Endothelial cell (in vitro differentiated cells): ENCODE measurements at places on chromosomes 3 and 15. TPM values are rescaled to one million over a fixed set of nuclear protein-coding genes. Genes with fewer than 3 reads are reported as not detected.
A peak's percentile ranks its signal among the peaks of the same experiment; 100 is the strongest.

DNA sequence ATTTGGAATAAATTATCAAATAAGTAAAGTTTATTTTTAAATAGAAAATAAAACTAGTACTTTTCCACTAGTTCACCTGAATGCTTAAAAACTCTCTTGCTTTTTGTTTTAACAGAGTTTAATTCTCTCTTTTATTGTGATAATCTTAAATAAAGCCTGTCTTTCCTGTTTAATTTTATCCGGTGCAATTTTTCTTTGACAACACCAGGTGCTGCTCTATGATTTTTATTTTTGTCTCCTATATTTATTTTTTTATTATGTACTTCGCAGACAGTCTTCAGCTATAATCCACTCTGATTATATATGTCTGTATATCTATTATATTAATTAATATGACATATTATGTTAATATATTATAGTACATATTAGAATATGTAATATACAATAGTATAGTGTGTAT lies 1293.0 kb upstream of the EPHA6 start:
- no peak for DNase-seq
- no peak overlapping the region for H3K4me3 ChIP-seq
- H3K27me3 ChIP-seq, result no peaks in the 10 kb centered on the region
- no peaks in the 10 kb centered on the region for H3K36me3 ChIP-seq
- H3K27ac ChIP-seq, result no peak overlapping the region

GRCh38 chr3:151306168-151306810 lies 10.3 kb downstream of the GPR87 start:
- peaks cover 4% of the 10 kb centered on the region for H3K36me3 ChIP-seq
- DNase-seq, result no peak
- peaks cover 10% of the 10 kb centered on the region for H3K4me1 ChIP-seq
- peaks cover 4% of the 10 kb centered on the region for H3K27me3 ChIP-seq

- no peak overlapping the region for H3K4me3 ChIP-seq
- no peak for DNase-seq
- H3K27ac ChIP-seq, result no peak overlapping the region
Measured at GRCh38 chr3:190305406-190305805, 16.8 kb downstream of the CLDN1 start.

GRCh38 chr3:103966749-103967148 lies 1400.0 kb upstream of the ALCAM start:
- H3K4me3 ChIP-seq, result no peak overlapping the region
- no peaks in the 10 kb centered on the region for H3K27me3 ChIP-seq
- no peaks in the 10 kb centered on the region for H3K4me1 ChIP-seq
- DNase-seq, result no peak
- H3K36me3 ChIP-seq, result no peaks in the 10 kb centered on the region

GRCh38 chr15:98727115-98728040 lies 79.0 kb downstream of the IGF1R start:
- peak overlapping the region; percentile 79 for H3K27ac ChIP-seq
- peaks cover 3% of the 10 kb centered on the region for H3K36me3 ChIP-seq
- peaks cover 4% of the 10 kb centered on the region for H3K27me3 ChIP-seq
- H3K4me3 ChIP-seq, result no peak overlapping the region
- DNase-seq, result peak; percentile 71

DNA sequence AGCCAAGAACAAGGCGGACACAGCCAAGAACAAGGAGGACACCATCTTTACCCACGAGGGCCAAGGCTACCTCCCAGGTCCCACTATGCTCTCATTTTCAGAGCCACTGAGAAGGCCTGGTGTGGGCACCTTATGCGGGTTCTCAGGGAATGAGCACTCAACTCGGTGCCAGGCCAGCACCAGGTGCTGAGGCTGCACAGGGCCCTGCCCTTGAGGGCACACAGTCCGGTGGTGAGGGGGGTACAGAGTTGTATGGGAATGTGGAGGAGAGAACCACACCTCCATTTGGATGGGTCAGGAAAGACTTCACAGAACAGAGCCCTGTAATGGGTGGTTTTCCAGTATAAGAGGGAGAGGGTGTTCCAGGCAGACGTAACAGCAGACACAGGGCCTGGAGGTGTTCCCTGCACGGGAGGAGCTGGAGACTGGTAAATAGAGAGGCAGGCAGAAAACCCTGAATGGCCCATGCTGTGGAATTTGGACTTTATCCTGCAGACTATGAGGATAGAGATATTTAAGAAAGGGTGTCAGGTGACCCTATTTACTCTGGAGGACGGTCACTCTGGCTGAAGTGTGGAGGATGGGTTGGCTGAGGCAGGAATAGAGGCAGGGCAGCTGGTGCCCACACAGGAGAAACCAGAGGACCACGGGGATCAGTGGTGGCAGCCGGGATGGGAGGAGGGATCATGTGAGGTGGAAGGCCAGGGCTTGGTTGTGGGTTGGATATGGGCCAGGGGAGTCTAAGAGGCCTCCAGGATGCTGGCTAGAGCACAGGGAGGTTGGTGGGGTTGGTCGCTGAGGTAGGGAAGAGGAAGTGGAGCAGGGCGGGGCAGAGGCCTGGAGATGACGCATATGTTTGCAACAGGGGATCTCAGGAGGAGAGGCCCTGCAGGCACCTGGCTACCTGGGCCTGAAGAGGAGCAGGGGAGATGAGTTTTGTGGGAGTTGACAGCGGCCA lies 34.6 kb downstream of the CRABP1 start:
- no peak for DNase-seq
- no peaks in the 10 kb centered on the region for H3K27me3 ChIP-seq
- no peaks in the 10 kb centered on the region for H3K4me1 ChIP-seq
- no peaks in the 10 kb centered on the region for H3K36me3 ChIP-seq
- no peak overlapping the region for H3K4me3 ChIP-seq

GRCh38 chr15:68023307-68024101 lies 30.6 kb upstream of the PIAS1 start:
- no peaks in the 10 kb centered on the region for H3K36me3 ChIP-seq
- no peak overlapping the region for H3K4me3 ChIP-seq
- peaks cover 4% of the 10 kb centered on the region for H3K27me3 ChIP-seq
- H3K4me1 ChIP-seq, result peaks cover 3% of the 10 kb centered on the region

- no peak overlapping the region for H3K4me3 ChIP-seq
- no peak overlapping the region for H3K27ac ChIP-seq
- no peaks in the 10 kb centered on the region for H3K36me3 ChIP-seq
- H3K27me3 ChIP-seq, result no peaks in the 10 kb centered on the region
Measured at GRCh38 chr3:101148001-101148400, 154.8 kb upstream of the ABI3BP start.

DNA sequence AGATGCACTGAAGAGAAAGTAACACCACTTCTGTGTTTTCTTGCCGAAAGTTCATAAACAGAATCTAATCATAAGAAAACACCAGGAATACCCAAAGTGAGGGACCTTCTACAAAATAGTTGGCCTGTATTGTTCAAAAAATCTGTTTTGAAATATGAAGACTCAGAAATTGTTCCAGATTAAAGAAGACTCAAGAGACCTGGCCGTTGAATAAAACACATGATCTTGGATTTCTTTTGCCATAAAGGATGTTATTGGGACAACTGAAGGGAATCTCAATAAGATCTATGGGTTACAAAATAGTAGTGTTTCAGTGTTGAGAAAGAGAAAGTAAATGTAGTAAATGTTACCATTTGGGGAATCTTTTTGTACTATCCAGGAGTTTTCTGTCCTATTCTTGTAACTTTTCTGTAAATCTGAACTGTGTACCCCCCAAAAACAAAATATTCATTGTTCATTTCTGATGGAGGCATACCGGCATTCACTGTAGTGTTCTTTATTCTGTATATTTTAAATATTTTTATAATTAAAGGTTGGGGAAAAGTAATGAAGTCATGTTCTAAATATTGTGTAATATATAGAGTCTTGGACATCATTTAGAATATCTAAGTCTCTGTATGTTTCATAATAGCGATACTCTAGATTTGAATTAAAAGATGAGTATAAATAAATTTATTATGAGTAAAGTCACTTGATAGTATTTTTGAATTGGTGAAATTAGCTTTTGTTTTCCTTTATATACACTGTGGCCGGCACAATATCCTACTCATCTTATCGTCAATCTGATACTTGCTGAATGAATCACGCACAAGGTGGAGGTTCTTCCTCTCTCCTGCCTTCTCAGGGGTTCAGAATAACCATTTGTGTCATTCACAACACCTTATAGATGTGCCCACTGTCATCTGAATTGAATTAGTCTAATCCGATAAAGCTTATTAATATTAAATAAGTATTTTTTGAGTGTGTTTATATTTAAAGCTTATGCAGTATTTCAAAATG lies 66.7 kb downstream of the TRAK1 start:
- no peak overlapping the region for H3K27ac ChIP-seq
- peaks cover 23% of the 10 kb centered on the region for H3K4me1 ChIP-seq
- no peak for DNase-seq
- no peak overlapping the region for H3K4me3 ChIP-seq
- H3K27me3 ChIP-seq, result peaks cover 6% of the 10 kb centered on the region

DNA sequence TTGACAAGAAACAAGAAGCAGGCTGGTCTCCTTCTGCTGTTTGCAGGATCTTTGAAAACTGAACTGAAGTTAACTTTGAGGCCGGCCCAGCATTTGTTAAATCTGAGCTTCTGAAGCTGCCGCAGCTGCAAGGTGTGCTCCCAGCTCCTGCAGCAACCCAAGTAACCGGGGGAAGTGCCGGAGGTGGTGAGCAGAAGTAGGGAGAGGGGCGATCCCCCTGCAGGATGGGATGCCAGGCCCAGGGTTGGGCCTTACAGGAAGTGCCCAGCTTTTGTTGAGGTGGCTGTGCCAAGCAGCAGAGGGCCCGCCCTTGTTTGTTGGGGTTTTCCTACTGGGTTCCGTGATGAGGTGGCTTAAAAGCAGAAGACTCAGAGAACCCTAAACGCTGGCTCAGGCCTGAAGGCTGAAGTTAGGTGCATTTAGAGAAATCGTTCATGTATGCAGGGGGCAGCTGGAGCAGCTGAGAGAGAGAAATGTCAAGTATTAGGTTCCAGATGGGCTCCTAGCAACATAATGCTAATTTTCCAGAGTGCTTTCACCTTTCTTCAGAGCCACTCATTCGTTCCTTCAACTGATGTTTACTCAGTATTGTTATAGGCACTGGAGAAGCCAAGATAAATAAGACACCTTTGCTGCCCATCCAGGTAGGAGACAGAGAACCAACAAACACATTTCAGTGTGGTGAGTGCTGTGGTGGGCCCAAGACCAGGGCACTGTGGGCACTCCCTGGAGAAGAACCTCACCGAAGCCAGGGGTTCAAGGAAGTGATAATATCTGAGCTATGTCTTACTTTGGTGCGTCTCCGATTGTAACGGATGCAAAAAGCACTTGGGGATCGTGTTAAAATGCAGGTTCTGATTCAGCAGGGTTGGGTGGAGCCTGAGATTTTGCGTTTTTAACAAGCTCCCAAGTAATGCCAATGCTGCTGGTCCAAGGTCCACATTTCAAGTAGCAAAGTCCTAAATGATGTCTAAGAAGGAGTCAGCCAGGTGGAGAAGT lies 42.2 kb upstream of the PLCL2 start:
- DNase-seq, result no peak
- H3K36me3 ChIP-seq, result no peaks in the 10 kb centered on the region
- no peak overlapping the region for H3K27ac ChIP-seq
- H3K4me3 ChIP-seq, result no peak overlapping the region

DNA sequence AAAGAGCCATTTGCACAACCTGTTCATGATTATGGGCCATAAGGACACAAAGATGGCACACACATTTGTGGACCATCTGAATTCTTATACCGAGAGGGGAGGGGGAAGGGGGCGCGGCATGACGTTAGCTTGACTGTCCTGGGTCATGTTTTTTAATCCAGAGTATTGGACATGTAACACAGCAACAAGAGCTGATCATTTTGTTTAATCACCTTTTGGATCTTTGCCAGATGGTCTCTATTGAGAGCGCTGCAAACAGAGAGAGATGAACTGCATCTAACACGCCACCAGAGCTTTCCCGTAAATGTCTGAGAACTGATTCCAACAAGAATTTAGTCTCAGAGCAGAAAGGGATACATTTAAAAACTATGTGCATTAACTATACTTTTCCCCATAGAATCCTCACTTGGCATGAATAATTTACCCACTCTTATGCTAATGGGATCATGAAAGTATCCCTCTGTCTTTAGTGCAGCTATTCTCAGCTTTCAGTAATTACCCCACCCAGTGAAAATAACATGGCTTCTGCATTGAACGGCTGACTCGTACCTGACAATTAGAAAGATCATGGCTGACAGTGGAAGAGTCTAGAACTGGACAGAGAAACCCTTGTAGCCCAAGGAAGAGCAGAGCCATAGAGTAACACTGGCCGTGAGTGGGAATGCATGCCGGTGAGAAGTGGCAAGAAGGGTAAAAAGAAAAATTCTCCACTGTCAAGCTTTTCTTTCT lies 22.6 kb downstream of the MEIS2 start:
- no peak for DNase-seq
- H3K4me1 ChIP-seq, result no peaks in the 10 kb centered on the region
- H3K27me3 ChIP-seq, result peaks cover 4% of the 10 kb centered on the region
- H3K36me3 ChIP-seq, result no peaks in the 10 kb centered on the region

- H3K27ac ChIP-seq, result no peak overlapping the region
- H3K4me1 ChIP-seq, result no peaks in the 10 kb centered on the region
- no peak overlapping the region for H3K4me3 ChIP-seq
- no peak for DNase-seq
- H3K36me3 ChIP-seq, result no peaks in the 10 kb centered on the region
Measured at GRCh38 chr3:117837391-117837790, 1127.8 kb downstream of the TUSC7 start.

- no peaks in the 10 kb centered on the region for H3K36me3 ChIP-seq
- peaks cover 4% of the 10 kb centered on the region for H3K4me1 ChIP-seq
- H3K27ac ChIP-seq, result no peak overlapping the region
- no peak overlapping the region for H3K4me3 ChIP-seq
- peak; percentile 76 for DNase-seq
- peaks cover 3% of the 10 kb centered on the region for H3K27me3 ChIP-seq
Measured at GRCh38 chr15:89971592-89971997, 29.5 kb upstream of the ZNF710 start.

GRCh38 chr15:80036071-80036470 lies 23.4 kb upstream of the ZFAND6 start:
- peaks cover 7% of the 10 kb centered on the region for H3K27me3 ChIP-seq
- H3K27ac ChIP-seq, result no peak overlapping the region
- peaks cover 34% of the 10 kb centered on the region for H3K4me1 ChIP-seq
- no peak for DNase-seq

GRCh38 chr15:69478259-69478781 lies 25.7 kb downstream of the RPLP1 start:
- no peaks in the 10 kb centered on the region for H3K27me3 ChIP-seq
- peak; percentile 80 for DNase-seq
- no peak overlapping the region for H3K27ac ChIP-seq
- no peak overlapping the region for H3K4me3 ChIP-seq
- H3K36me3 ChIP-seq, result peaks cover 4% of the 10 kb centered on the region
- peaks cover 6% of the 10 kb centered on the region for H3K4me1 ChIP-seq

HIGD2B gene
- not detected for total RNA-seq

SCN5A gene
- total RNA-seq, result 1.4 TPM

CTXN2 gene
- total RNA-seq, result 0.18 TPM

ENTPD3 gene
- total RNA-seq, result not detected

SLC12A1 gene
- total RNA-seq, result not detected

AGBL1 gene
- total RNA-seq, result 0.03 TPM

SEMA6D gene
- 12.8 TPM for total RNA-seq

WDR93 gene
- 0.13 TPM for total RNA-seq

TIGIT gene
- not detected for total RNA-seq

ABTB1 gene
- 8.7 TPM for total RNA-seq

TMEM207 gene
- total RNA-seq, result not detected
